Tracheal epithelial cell (primary cell): ENCODE measurements at places on chromosomes 7 and 10. TPM values are rescaled to one million over a fixed set of nuclear protein-coding genes. Genes with fewer than 3 reads are reported as not detected.

Gene LRWD1
- 20.0 and 39.0 TPM in 2 replicates for total RNA-seq

Gene STEAP1B
- 7.0 and 8.2 TPM in 2 replicates for total RNA-seq

Gene SDHAF3
- total RNA-seq = 9.6 TPM in 2 replicates

Gene NPY4R2
- total RNA-seq = 0.72 TPM in 1 of 2 replicates, not detected in the other

Gene SLC26A5
- total RNA-seq = not detected in 2 replicates

Gene SLC25A28
- 12.4 and 13.5 TPM in 2 replicates for total RNA-seq

Gene TPST1
- total RNA-seq = 22.2 and 25.8 TPM in 2 replicates

Gene EZH2
- 3.6 and 5.1 TPM in 2 replicates for total RNA-seq

Gene AGR3
- not detected in 2 replicates for total RNA-seq

Gene TMEM196
- total RNA-seq = under 0.01 TPM in 1 of 2 replicates, not detected in the other

Gene HOXA6
- 0.72 TPM in 1 of 2 replicates, not detected in the other for total RNA-seq

Gene PLAU
- 72.9 and 837 TPM in 2 replicates for total RNA-seq

Gene COBL
- 1.1 and 4.3 TPM in 2 replicates for total RNA-seq

Gene RASSF4
- total RNA-seq = under 0.01 and 28.4 TPM in 2 replicates

Gene CRPPA
- total RNA-seq = 0.43 and 0.96 TPM in 2 replicates

Gene LRGUK
- under 0.01 TPM in 1 of 2 replicates, not detected in the other for total RNA-seq

Gene PRKG1
- 0.24 and 0.43 TPM in 2 replicates for total RNA-seq

Gene TAX1BP1
- 66.7 and 75.5 TPM in 2 replicates for total RNA-seq

Gene MKX
- total RNA-seq = 0.43 and 0.72 TPM in 2 replicates

Gene CCDC6
- total RNA-seq = 41.2 and 54.1 TPM in 2 replicates

Gene TUBAL3
- 0.72 TPM in 1 of 2 replicates, not detected in the other for total RNA-seq

Gene CCL24
- not detected in 2 replicates for total RNA-seq

Gene NEUROG3
- not detected in 2 replicates for total RNA-seq

Gene CAV2
- 225 and 241 TPM in 2 replicates for total RNA-seq

Gene MYPN
- total RNA-seq = under 0.01 TPM in 1 of 2 replicates, not detected in the other

Gene VWDE
- total RNA-seq = 1.9 and 3.6 TPM in 2 replicates

Gene NPM3
- total RNA-seq = 161 and 326 TPM in 2 replicates

Gene BTBD16
- total RNA-seq = not detected in 2 replicates

Gene TMEM184A
- 8.2 and 24.9 TPM in 2 replicates for total RNA-seq

Gene SLC29A3
- 0.43 and 1.2 TPM in 2 replicates for total RNA-seq

Gene UNCX
- total RNA-seq = not detected in 2 replicates

Gene ADCYAP1R1
- not detected in 2 replicates for total RNA-seq

Gene GPR141
- total RNA-seq = 0.24 TPM in 1 of 2 replicates, not detected in the other

Gene SHTN1
- total RNA-seq = 2.3 and 4.3 TPM in 2 replicates

Gene HOXA1
- total RNA-seq = 0.48 and 0.64 TPM in 2 replicates

Gene HHEX
- 0.43 and 0.72 TPM in 2 replicates for total RNA-seq

Gene UPK3BL2
- 10.0 and 17.1 TPM in 2 replicates for total RNA-seq

Gene ADGRA1
- total RNA-seq = not detected in 2 replicates

Gene NANOS1
- total RNA-seq = 0.64 and 1.7 TPM in 2 replicates

Gene IKZF1
- 0.24 TPM in 1 of 2 replicates, not detected in the other for total RNA-seq

Gene MYO3A
- total RNA-seq = 0.43 TPM in 1 of 2 replicates, not detected in the other

Gene PRF1
- not detected in 2 replicates for total RNA-seq

Gene AKR1D1
- total RNA-seq = not detected in 2 replicates

Gene CARD11
- total RNA-seq = 3.2 and 9.6 TPM in 2 replicates

Gene SLC13A4
- not detected in 2 replicates for total RNA-seq

Gene GALNT17
- total RNA-seq = not detected in 2 replicates

Gene DYNC1I1
- total RNA-seq = 0.21 and 0.24 TPM in 2 replicates

Gene FKBP6
- not detected in 2 replicates for total RNA-seq

Gene ERVW-1
- total RNA-seq = not detected in 2 replicates

Gene CLCN1
- total RNA-seq = under 0.01 TPM in 1 of 2 replicates, not detected in the other

Gene MYL7
- not detected in 2 replicates for total RNA-seq

Gene SLC18A2
- total RNA-seq = under 0.01 TPM in 1 of 2 replicates, not detected in the other

Gene SLC26A4
- total RNA-seq = 0.72 and 1.3 TPM in 2 replicates

Gene NUTM2E
- total RNA-seq = 0.24 TPM in 1 of 2 replicates, not detected in the other

Gene ATP6V1F
- 146 and 176 TPM in 2 replicates for total RNA-seq

Gene LDB3
- total RNA-seq = not detected in 2 replicates

Gene DYDC2
- not detected in 2 replicates for total RNA-seq
